Cortex of kidney (tissue), 1 donor: ENCODE measurements at places on chromosomes 3 and 15.

- DNase-seq, result no peak
Measured at GRCh38 chr3:127538569-127538968, 52.0 kb downstream of the TPRA1 start.

GRCh38 chr3:3589715-3590130 lies 209.5 kb upstream of the LRRN1 start:
- no peak for DNase-seq

- no peak for DNase-seq
Measured at GRCh38 chr3:176415661-176416295, 781.5 kb downstream of the TBL1XR1 start.

DNA sequence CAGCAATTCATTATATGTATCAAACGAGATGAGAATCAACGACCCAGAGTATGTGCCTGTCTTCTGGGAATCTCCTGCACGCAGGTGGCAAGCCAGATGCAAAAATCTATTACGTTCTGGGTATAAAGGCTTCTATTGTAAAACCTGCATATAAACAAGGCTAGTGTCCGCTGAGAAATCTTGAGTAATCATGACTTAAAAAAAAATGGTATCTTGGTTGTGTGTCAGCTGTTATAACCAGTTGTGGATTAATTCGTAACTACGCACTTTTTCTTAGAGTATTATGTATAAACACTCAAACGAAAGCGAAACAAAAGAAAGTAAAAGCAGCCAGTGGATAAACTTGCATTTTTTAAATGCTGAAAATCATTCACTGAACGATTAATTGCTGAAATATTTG lies 509.1 kb downstream of the RSL24D1 start:
- DNase-seq, result no peak
